HL-60 (cell line): ENCODE measurements at places on chromosomes 5 and 9.

DNA sequence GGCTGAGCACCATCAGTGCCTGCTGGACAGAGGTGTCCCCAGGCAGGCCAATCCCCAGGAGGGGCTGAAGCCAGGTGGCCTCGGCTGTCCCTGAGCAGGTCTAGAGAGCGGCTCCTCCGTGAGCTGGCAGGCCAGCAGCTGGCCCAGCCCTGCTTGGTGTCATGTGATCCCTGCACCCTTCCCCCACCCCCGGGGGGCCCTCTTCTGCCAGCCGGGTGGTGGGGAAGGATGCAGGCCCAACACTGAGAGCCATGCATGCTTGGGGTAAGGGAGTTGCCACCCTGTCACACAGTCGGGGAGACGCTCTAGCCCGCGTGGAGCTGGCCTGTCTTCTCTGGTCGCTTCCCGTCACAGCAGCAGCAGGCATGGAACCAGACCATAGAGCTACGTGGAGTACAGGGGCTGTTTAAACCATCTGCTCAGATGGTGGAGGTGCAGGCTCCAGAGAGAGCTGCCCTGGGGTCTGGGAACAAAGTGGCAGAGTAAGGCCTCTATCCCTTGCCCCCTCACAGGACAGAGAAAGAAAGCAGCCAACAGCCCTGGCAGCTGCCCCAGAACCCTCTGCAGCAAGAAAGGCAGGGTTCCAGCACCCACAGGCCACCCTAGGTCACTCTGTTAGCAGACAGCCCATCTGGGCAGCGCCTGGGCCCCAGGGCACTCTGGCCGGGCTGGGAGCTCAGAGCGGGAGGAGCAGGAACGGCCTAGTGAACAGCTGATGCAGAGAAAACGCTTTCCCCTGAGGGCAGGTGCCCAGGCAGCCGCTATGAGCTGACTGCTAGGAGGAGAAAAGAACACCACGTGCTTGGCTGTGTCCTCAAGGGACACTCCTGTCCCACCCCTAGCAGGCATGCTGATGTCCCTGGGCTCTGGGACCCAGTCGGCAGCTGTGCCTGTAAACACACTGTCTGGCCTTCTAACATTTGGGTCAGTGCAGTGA, 6.8 kb downstream of the RALGDS start:
- DNase-seq: peak; percentile 51

- no peak for DNase-seq
Measured at GRCh38 chr5:114113604-114114003, 248.3 kb upstream of the KCNN2 start.

GRCh38 chr5:9619331-9620092, 10.6 kb downstream of the TAS2R1 start:
- no peak for DNase-seq

DNA sequence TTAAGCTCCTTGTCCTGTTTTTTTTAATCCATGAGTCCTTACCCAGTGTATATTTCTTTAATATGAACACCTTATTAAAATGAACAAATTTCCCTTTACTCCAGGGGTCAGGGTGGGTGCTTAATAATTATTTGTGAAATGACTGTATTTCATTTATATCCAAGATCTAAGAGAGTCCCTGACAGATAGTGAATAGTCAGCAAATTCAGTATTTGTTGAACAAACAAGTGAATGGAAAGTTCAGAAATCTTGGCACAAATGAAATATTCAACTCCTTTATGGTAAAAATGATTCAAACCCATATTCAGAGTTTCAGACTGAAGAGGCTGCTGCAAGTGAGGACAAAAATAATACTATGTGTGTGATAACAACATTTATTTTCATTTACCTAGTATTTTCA, 59.9 kb downstream of the ASTN2 start:
- DNase-seq: no peak

DNA sequence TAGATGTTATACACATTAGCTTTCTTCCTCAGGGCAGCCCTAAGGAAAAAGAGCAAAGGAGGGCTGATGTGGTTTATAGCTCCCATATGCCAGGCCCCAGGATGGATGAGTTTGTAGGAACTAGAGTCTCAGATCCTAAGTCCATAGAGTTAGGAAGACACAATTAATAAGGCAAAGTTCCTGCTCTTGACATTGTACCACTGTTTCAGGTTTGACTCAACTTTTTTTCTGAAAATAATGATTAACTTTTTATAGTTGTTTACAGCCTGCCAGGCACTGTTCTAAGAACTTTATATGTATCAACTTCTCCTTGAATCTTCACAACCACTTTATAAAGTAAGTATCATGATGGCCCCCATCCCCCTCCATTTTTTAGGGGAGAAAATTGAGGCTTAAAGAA, 339.5 kb downstream of the PDE4D start:
- DNase-seq: no peak
